ENCODE measurements at places on chromosomes 1 and 21. TPM values are rescaled to one million over a fixed set of nuclear protein-coding genes. Genes with fewer than 3 reads are reported as not detected.

Gene FAM72A
- 6.2 TPM for total RNA-seq

- DNase-seq: no peak
Observed at GRCh38 chr1:17690906-17691634, 64.1 kb upstream of the ACTL8 start.

GRCh38 chr21:45747233-45747766 lies 103.8 kb downstream of the PCBP3 start:
- DNase-seq: no peak

- peak; percentile 68 for DNase-seq
Observed at GRCh38 chr1:89945852-89946476, 48.9 kb upstream of the ZNF326 start.

Gene KRTAP20-2
- total RNA-seq: not detected

Gene NIPAL3
- total RNA-seq: 18.8 TPM

Gene ESPN
- total RNA-seq: not detected

- no peak for DNase-seq
Observed at GRCh38 chr1:29749024-29749945, 513.0 kb downstream of the PTPRU start.

Gene MX2
- total RNA-seq: 0.69 TPM

DNA sequence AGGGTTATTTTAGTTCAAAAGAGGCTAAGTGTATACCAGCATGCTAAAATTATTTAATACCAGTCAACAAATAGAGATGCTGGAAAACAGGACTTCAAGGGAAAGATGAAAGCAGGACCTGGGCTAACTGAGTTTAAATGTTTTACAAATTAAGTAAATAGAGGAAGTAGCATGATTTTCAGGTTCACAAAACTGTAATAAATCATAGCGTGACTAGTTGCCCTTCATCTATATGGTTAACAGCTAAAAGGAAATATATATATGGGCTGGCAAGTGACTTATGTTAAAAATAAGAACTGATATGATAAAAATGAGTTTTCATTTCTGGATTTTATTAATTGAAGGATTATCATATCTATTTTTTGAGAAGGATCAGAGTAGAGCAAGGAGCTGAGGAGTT lies 25.6 kb downstream of the DPYD start:
- DNase-seq: no peak

GRCh38 chr21:44438531-44439210 lies 16.6 kb upstream of the LRRC3 start:
- no peak for DNase-seq

GRCh38 chr1:52929019-52929418 lies 1.9 kb downstream of the SCP2 start:
- DNase-seq: no peak

Gene LCE2B
- total RNA-seq: not detected

Gene S100A9
- not detected for total RNA-seq
